ENCODE measurements at places on chromosomes 3 and 15.

DNA sequence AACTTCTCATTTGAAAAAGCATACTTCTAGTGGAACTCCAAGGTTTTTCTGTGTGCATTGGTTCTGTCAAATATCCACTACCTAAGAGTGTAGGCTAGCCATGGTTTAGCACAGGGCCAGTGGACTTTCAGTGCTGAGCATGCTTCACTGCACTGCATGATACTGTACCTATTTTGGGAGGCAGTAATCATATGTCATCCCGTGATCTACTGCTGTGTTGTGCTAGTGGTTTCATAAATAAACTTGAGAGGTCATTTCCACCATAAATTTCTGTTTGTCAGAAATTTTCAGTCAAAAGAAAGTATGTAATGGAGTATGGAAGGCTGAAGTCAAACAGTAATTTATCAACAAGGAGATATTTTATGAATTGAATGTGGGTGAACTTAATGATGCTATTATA, 203.6 kb downstream of the ROBO1 start:
- DNase-seq, result peak; percentile 58

GRCh38 chr15:34011481-34011880, 27.5 kb downstream of the AVEN start:
- DNase-seq, result no peak

GRCh38 chr15:85681386-85681785, 113.3 kb downstream of the KLHL25 start:
- no peak for DNase-seq

GRCh38 chr3:184240384-184241140, 8.2 kb downstream of the ALG3 start:
- peak; percentile 45 for DNase-seq

DNA sequence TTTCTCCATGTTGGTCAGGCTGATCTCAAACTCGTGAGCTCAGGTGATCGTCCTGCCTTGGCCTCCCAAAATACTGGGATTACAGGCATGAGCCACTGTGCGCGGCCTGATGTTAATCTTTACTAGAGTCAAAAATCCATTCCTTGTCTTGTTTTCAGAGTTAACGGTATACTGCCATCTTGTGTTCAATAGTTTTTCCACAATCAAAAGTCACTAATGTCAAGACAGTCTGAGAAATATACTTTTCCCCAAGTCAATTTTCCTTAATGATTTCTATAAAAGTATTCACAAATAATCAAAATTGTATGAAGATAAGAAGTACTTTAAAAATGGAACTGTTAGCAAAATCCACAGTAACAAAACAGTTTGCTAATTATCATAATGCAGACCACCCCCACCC, 8.5 kb downstream of the CRBN start:
- DNase-seq, result peak; percentile 71
